Stimulated activated naive CD4-positive, alpha-beta T cell (primary cell): ENCODE measurements at places on chromosomes 1 and 21.

GRCh38 chr1:47439017-47439818, 1.4 kb downstream of the FOXD2 start:
- no peak for DNase-seq

GRCh38 chr1:96240438-96240837, 481.1 kb upstream of the PTBP2 start:
- no peak for DNase-seq

- DNase-seq, result peak; percentile 88
These were observed at the start of gene MARCKSL1 for GRCh38 chr1:32335790-32336590. Gene MARCKSL1 (minus strand): TSS chr1:32336233. CDS start chr1:32336033, 200 bp downstream.

GRCh38 chr1:51920130-51920529, 41.6 kb upstream of the NRDC start:
- DNase-seq, result no peak

GRCh38 chr1:233759665-233760064, 144.8 kb upstream of the SLC35F3 start:
- no peak for DNase-seq

- DNase-seq, result no peak
These were observed 421.6 kb upstream of the PBX1 start for GRCh38 chr1:164137273-164137925.

DNA sequence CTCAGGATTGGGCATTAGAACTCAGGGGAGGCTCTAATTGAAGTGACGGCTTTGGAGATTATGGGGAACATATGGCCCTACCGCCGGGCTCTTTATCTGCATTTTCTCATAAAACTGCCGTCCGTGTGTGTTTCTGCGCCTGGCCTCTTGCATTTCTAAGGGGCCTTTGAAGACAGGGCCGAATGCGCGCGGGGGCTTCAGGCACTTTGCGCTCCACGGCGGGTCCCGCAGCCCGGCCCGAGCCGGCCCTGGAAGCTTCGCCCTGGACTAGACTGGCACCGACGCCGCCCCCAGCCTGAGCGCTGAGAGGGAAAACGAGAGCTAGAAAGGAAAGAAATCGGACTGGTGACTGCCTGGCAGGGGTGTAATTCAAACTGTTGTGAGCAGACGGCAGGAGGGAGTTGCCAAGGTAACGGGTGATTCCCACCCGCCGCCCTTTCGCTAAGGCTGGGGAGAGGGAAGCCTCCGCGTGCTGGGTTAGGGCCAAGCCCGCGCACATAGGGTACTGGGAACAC, 120.7 kb downstream of the LMX1A start:
- DNase-seq, result no peak

DNA sequence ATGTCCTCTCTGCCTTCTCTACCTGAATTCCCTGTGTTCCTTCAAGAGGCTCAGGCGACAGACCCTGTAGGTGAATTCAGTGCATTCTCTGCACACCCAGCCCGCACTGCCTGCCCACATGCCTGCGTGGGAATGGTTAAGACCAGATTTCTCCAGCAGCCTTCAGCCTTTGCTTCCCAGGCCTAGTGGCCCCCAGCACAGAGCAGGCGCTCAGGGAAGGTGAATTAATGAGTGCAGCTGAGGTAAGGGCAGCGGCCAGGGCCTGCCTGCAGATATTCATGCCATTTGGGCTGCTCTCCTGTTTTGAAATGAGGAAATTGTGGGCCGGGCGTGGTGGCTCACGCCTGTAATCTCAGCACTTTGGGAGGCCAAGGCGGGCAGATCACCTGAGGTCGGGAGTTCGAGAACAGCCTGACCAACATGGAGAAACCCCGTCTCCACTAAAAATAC, 45.5 kb downstream of the IER5 start:
- no peak for DNase-seq

DNA sequence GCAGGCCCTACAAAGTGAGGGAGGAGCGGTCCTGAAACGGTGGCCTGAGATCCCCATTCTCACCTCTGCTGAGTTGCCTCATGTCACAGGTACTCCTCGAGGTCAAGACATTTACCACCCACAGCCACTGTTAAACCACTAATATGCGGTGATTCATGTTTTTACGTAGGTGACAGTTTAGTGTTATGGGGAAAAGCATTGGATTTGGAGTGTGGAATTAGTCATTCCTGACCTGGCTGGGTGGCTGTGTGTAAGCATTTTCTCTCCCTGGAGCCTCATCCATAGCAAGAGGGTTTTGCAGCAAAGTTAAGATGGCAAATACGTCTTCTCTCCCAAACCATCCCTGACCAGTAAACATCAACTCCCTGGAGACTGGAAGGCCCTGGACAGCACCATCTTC, 57.8 kb upstream of the KCNJ6 start:
- DNase-seq, result no peak

DNA sequence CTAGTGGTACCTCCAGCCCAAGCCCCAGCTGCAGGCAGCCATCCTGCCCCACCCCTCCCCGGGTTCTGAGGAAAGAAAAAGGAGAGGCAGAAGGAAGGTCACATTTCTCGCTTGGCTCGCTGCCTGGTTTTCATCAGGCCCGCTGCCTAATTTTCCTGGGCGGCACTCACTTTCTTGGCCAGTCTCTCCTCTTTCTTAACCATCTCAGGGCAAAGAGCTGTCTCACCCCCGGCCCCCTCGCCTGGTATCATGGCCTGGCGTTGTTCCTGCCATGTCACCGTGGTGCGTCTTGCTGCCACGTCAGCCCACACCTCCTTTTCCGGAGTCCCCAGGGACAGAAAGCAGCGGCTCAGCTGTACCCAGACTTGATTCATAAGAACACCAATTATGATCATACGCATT, 26.6 kb upstream of the CASZ1 start:
- no peak for DNase-seq

DNA sequence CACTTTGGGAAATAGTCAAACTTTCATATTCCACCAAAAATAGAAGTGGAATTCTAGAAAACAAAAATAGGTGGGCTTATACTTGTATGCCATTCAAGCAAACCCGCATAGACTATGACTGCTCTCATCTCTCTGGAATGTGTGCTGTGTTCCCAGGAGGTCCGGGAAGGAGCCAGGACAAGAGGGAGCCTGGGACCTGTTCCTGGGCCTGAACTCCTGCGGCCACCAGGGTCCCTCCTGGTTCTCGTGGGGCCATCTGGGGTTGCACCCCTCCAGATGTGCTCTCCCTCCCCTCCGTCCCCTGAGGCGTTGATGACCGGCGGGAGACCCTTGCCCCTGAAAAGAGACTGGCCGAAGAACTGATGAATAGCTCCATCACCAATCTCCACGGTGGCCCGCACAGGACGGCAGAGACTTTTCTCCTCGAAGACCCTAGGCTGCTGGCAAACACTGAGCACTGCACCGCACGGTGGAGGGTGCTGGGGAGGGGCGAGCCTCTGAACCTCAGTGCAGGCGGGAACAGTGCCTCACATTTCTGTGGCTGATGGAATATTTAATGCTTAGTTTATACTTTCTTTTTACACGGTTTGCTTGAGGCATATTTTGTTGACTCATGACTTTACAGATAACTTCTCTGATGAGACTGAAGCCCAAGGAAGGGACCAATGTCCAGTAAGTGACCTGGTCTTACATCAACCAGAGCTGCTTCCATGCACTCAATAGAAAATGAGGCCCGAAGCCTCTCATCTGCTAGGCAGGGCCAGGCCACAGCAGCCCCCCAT, 9.6 kb upstream of the ADARB1 start:
- DNase-seq, result no peak

DNA sequence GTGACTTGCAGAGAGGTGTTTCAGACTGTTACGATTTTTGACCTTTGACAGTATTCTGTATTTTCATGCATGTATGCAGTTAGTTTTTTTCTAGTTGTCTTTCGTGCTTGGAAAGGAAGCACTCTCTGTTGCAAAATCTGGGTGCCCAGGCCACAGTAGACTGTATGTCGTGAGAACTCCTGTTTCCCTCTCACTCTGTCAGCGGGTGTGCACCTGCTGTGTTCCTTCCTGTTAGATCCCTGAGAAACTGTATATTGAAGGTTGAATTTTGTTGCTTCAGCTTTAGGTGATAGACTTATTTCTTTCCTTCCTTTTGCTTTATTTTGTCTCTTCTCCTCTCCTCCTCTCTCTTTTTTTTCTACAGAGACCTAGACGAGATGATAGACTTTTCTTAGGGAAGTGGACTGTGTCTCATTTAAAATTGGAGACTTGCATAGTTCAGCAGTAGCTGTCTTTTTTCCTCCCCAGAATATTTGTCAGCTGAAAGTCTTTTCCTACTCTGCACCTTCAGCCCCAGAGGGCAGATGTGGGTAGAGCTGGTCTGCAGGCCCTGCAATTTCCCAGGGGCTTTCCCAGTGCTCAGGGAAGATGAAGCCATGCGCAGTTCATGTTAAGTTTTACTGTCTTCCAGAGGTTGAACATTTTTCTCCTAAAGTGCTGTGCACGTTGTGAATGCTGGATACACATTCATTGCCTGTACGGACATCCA, 1.4 kb downstream of the TRAPPC10 start:
- peak; percentile 23 for DNase-seq

- DNase-seq, result no peak
These were observed at the start of gene GJB3 for GRCh38 chr1:34781071-34781843. Gene GJB3 (plus strand): TSS chr1:34781214. CDS start chr1:34784763, 3,549 bp downstream.

- no peak for DNase-seq
These were observed 130.8 kb downstream of the LYPLAL1 start for GRCh38 chr1:219304227-219305226.

DNA sequence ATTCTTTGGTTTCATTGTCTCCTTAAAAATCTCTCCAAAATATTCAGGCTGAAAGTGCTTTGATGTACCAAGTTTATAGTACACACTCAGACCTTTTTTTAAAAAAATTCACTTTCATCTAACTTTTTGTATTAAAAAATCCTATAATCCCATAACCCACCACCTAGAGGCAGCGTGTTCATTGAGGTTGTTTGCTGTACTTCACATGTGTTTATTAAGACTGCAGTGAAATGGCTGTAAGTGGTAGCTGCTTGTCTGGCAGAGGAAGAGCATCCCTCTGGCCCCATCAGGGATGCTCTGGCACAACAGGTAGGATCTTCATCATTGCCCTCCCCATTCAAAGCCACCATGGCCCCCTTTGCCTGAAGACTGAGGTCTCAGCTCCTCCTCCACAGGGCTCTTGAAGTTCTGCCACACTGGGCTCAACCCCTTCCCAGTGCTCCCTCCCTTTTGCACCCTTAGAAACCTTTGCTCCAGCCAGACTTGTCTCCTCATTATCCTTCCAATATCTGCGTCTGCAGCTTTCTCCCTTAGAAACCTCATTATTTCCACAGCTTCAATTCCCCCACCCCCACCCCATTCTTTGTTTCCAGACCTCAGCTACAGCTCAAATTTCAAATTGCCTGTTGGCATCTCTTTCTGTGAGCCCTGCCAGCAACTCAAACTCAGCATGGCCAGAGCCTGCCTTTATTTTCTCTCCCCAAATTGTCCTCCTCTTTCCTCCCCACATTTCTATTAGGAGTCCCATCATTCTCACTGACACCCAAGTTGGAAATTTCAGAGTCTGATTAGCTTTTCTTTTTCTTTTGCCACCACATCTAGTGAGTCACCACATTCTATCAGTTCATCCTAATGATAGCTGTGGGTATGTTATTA, 369.6 kb upstream of the USP24 start:
- DNase-seq, result no peak

- DNase-seq, result no peak
These were observed 499.6 kb upstream of the C1orf87 start for GRCh38 chr1:60573121-60573520.
